ENCODE measurements at places on chromosomes 12 and 14.

- DNase-seq: no peak
These were observed 5.1 kb upstream of the SPATA7 start for GRCh38 chr14:88380405-88380804.

DNA sequence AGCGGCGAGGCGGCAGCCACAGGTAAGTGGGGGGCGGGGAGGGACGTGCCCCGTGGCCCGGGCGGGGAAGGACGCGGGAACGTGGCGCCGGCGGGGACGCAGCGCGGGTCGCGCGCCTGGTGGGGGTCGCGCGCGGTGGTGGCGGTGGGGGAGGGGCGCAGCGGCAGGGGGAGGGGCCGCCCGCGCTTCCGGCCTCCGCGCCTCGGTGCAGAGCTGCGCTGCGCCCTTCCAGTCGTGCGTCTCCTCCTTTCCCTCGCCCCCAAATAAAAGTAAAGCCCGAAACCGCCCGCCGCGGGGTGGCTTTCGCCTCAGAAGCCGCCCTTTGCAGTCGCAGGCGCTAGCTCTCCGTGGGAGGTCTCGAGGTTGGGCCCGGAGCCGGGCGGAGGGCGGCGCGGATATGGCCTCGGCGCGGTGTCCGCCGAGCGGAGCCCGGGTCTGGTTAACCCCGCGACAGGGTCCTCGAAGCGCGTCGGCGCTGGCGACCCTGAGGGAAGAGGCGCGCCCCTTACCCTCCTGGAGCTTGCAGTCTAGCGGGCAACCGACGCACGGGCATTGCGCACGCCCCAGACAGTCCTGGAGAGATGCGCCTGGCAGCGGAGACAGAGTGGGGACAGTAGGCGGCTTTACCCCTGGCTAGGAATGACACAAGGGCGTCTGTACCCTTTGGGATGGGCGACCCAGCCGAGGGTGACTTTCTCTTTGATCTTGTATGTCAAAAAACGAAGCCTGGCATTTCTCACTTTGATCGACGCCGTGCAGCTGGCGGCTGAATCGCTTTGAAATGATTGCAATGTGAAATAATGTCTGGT, 589 bp downstream of the ATF1 start:
- peak; percentile 58 for DNase-seq

- DNase-seq: no peak
These were observed 12.6 kb downstream of the SETD3 start for GRCh38 chr14:99468081-99468480.

DNA sequence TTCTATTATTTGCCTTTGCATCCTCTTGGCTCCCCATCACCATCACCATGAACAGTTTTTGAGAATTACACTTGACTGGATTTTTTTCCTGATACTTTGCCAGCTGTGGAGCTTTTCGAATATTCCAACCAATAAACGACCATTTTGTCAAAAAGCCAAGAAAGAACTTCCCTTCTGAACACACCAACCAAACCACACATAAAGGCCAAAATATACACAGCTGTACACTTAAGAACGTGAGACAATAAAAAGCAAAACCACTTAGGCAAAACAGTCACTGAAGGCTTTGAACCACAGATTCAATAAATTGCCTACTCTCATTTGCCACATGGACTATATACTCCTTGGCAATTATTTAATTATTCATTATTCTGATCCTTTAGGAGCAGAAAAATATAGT, 1.1 kb downstream of the C14orf93 start:
- no peak for DNase-seq

GRCh38 chr12:61536525-61536924, 723.7 kb upstream of the USP15 start:
- no peak for DNase-seq

DNA sequence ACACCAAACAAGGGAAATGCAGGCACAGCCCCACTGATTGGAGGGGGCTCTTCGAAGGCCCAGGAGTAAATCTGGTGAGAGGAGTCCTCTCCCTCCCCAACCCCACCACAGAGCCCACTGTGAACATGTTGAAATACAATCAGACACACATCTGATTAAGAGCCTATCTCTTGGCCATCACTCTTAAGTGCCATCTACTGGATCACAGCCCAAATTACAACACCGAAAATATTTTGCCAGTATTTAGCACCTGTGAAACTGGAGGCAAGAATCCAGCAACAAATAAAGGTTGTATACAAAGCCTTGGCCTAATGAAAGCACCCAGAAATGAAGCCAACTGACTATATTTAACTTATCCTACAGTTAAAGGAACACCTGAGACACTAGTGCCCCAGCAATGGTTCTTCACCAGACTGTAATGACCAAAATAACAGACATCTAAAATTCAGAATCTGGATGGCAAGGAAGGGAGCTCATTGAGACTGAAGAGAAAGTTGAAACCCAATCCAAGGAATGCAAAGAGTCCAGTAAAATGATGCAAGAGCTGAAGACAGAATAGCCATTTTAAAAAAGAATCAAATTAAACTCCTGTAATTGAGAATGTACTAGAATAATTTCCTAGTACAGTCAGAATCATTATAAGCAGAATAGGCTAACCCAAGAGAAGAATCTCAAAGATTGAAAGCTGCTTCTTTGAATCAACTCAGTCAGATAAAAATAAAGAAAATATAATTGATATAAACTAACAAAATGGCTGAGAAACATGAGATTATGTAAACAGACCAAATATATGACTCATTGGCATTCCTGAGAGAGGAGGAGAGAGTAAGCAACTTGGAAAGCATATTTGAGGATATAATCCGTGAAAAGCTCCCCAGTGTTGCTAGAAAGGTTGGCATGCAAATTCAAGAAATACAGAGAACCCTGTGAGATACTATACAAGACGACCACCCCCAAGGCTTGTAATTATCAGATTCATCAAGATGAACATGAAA, 1117.0 kb downstream of the FLRT2 start:
- no peak for DNase-seq

GRCh38 chr12:67662910-67663538, 14.5 kb downstream of the DYRK2 start:
- no peak for DNase-seq

DNA sequence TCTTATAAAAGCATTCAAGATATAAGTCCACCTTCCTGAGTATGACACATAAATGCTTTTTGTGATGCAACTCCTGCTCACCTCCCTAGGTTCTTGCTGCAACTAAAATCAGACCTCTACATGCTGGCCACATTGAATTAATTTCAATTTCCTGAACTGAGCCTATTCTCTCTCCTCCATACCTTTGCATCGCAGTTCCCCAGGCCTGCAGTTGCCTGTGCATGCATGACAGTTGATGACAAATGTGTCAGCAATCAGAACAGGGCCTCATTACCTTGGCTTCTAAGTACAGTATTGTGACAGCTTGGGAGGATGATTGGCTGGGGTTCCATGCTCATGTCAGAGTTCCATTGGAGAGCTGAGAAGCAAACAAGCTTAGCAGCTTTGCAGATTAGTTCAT, 3.9 kb upstream of the TM7SF3 start:
- no peak for DNase-seq

- no peak for DNase-seq
These were observed 123.8 kb downstream of the GCH1 start for GRCh38 chr14:54778618-54779345.

GRCh38 chr12:119157528-119157927, 21.2 kb upstream of the HSPB8 start:
- no peak for DNase-seq

DNA sequence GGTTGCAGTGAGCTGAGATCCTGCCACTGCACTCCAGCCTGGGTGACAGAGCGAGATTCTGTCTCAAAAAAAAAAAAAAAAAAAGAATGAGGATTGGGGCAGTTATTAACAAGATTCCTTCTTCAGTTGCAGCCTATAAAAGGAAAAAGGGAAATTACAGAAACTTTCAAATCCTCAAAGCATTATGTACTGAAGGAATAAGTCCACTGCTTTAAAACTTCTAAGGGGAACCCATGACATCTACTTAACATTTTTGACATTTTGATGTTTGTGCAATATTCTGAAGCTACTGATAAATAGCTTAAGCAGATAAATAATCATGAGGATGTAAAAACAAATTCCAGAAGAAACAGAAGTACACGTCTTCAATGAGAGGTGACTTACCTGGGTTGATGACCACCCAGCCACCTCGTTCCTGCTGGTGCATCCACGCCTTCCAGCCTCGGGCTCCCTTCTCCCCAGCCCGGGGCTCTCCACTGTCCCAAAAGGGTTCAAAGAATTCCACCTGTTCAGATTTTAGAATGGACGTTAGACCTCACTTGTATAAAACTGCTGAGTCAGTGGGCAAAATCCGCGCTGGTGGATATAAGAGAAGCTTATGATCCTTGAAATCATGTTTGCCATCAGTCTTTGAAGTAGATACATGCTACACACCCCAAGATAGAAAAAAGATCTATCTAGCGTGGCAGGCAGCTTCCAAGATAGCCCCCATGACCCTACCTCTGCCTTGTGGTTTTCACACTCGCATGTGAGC, 33.7 kb downstream of the NRDE2 start:
- DNase-seq: no peak

- DNase-seq: no peak
These were observed 14.1 kb downstream of the KRAS start for GRCh38 chr12:25236626-25237025.

GRCh38 chr12:130650131-130650530, 66.0 kb downstream of the RIMBP2 start:
- no peak for DNase-seq
